NCI-H82 (cell line): ENCODE measurements at places on chromosomes 5 and 9.

DNA sequence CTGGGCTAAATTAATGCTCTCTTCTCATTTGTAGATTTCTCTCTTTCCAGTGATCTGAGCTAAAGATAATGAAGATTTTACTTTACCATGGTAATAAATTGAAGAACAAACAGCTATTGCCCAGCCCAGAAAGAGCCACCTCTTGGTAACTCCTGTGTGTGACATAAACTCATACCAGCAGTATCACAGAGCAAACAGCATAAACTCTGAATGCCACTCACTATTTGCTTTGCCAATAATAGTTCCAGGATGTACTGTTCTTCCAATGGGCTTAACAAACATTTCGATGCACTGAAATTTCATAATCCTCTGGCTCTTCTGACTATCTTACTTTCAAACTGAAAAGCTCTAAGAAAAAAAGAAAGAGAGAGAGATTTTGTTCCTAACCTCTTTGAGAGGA is 69.8 kb upstream of the RASEF start:
- DNase-seq: no peak

- no peak for DNase-seq
These were observed 3.1 kb upstream of the TGFBR1 start for GRCh38 chr9:99101812-99102211.

GRCh38 chr5:181204113-181204825 is 727 bp downstream of the TRIM7 start:
- DNase-seq: no peak

DNA sequence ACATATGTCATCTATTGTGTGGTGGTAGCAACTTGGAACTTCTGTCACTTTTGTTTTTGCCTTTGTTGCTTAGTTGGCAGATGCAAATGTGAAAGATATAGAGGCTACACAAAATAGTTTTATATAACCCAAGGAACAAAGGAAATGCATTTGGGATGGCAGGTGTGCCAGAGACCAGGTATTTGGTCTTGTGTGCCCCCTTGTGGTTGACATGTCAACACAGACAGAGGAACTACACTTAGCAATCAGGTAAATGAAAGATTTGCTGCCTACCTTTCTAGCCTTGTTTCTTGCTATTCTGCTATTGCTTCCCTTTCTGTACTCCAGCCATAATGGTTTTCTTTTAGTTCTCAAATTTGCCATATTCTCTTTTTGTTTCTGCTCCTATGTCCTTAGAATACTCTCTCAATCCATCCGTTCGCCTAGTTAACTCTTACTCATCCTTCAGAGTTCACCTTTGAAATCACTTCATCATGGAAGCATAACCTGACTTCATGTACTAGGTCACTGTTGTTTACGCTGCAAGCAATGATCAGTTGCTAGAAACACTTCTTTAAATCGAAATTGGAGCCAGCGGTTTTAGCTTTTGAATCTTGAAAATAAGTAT is 119.5 kb downstream of the TRPM3 start:
- DNase-seq: peak; percentile 72

GRCh38 chr9:91239367-91240111 is 122.2 kb downstream of the AUH start:
- DNase-seq: no peak

DNA sequence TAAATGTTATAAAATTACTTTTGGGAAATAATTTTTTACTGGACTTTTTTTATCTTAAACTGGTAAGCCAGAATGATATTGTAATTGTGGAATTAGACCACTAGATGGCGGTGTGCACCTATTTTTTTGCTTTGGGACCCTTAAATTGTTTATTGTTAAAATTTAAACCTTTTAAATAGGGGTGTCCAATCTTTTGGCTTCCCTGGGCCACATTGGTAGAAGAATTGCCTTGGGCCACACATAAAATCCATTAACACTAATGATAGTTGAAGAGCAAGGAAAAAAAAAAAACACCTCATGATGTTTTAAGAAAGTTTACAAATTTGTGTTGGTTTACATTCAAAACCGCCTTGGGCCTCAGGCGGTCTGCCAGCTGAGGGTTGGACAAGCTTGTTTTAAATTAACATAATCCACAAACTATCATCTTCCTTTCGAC is 28.4 kb upstream of the GADD45G start:
- DNase-seq: peak; percentile 54

DNA sequence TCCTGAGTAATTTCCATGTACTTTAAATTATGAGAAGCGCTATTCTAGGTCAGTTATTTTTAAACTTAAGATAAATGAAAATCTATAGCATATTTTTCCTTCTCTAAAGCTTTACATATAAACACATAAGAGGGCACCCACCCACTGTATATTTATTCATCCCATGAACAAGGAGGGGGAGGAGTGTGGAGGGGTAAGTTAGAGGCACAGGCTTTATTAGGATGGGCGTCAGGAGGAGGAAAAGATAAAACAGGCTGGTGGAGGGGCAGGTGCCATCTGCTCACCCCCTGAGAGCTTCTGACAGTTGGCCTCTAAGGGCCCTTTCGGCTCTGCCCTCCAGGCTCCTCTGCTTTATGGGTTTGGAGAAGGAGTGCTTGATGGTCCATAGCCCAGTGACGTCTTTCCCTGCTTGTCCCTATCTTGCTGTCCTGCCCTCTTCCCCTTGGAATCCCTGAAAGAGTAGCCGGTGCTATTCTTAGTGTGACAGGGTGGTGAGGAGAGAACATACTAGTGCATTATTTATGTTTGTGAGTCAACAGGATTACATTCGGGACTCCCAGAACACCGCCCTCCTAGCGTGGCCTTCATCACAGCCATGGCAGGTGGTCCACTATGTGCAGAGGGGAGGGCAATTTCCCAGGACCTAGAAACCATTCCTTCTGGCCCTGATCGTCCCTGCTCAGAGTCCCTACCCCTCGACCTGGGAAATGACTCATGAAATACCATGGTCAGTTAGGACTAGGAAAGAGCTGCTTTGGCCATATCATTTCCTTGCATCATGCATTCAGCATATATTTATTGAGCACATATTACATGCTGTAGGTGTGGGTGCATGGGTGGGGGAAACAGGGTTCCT is 7.9 kb upstream of the SYNPO start:
- peak; percentile 83 for DNase-seq

GRCh38 chr5:1367149-1367548 is 22.2 kb upstream of the CLPTM1L start:
- no peak for DNase-seq

- DNase-seq: no peak
These were observed 10.4 kb upstream of the SYNPO start for GRCh38 chr5:150630016-150630415.

DNA sequence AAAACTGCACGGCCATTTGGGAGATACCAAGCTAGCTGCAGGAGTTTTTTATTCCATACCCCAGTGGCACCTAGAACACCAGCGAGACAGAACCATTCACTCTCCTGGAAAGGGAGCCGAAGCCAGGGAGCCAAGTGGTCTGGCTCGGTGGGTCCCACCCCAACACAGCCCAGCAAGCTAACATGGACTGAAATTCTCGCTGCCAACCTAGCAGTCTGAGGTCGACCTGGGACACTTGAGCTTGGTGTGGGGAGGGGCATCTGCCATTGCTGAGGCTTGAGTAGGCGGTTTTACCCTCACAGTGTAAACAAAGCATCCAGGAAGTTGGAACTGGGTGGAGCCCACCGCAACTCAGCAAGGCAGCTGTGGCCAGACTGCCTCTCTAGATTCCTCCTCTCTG is 108.9 kb upstream of the CHD1 start:
- DNase-seq: no peak

DNA sequence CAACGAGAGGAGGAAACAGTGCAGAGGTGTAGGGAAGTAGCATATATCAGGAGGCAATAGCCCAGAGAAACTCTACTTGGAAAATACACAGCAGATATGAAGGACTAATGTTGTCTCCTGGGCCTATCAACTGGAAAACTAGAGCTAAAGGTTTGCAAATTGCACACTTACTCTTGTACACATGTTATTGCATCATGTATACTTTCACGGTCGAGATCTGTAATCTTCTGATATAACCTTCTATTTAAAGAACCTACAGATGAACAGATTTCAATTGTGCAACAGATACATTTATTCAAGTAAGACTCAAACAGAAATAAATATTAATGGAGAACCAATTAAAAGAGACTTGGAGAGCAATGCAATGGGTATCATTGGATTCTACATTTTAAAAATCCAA is 256.3 kb upstream of the TMEM161B start:
- DNase-seq: no peak

- no peak for DNase-seq
These were observed 71.7 kb downstream of the GOLPH3 start for GRCh38 chr5:32102254-32102986.

DNA sequence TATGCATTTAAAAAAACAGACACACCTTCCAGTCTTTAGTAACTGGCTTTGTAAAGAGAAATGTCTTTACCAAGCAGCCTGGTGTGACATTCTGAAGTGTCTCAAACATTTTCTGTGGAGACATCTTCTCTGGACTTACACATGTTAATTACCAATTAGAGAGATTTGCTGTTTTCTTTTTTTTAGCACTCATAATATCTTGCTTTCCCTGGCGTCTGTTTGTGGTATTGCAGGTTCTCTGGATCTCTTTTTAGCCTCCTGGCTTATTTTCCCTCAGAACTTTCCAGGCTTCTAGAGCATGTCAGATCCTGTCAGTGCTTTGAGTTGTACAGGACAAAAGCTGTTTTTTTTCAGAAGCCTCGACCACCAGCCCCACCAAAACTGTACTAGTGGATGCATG is 92.5 kb downstream of the MSX2 start:
- no peak for DNase-seq

DNA sequence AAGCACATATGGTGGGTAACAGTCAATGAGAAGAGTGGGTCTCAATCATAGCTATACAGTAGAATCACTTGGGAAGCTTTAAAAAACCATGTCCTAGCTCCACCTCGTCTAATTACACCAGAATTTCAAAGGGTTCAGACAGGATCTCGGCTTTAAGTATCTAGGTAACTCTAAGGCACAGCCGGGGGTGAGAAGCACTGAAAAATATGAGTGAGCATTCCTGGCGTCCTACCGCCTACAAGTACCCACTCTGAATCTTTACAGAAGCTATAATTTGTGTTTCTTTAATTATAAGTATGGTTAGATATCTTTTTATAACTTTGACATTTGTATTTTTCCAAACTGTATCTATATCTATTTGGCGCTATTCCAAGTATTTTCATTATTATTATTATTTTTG is 16.1 kb downstream of the PAIP1 start:
- no peak for DNase-seq

- DNase-seq: no peak
These were observed 74.1 kb downstream of the SERINC5 start for GRCh38 chr5:80181618-80182211.

GRCh38 chr5:854966-855743 is 4.4 kb upstream of the ZDHHC11 start:
- no peak for DNase-seq

GRCh38 chr9:35910613-35911359 is 1.5 kb downstream of the SPAAR start:
- DNase-seq: peak; percentile 56

GRCh38 chr9:2055203-2055658 is 40.1 kb downstream of the SMARCA2 start:
- DNase-seq: no peak
